ENCODE measurements at places on chromosomes 4 and X.

GRCh38 chr4:4645743-4646142 is 103.9 kb upstream of the STX18 start:
- DNase-seq: no peak

GRCh38 chr4:54843106-54843505 is 185.3 kb downstream of the KIT start:
- DNase-seq: no peak

- DNase-seq: no peak
Observed at GRCh38 chrX:53075011-53075410, 7.2 kb upstream of the TSPYL2 start.

- no peak for DNase-seq
Observed at GRCh38 chr4:187929024-187929423, 66.5 kb upstream of the ZFP42 start.

DNA sequence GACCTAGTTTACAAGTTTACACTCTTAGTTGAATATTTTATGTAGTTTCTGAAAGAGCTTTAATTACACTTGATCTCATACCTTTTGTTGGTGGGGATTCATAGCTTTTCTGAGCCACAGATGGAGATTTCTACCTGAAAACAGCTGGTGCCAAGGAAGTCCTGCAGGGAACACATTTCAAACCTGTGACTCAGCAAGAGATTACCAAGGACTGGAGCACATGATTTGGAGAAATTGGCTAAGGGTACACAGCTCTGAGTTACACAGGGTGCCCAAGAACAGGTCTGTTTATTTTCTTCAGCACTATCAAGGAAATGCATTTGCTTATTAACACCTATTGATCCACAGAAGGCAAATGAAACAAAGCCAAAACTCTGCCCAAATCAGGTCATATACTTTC is 691.5 kb downstream of the KCTD8 start:
- DNase-seq: no peak

DNA sequence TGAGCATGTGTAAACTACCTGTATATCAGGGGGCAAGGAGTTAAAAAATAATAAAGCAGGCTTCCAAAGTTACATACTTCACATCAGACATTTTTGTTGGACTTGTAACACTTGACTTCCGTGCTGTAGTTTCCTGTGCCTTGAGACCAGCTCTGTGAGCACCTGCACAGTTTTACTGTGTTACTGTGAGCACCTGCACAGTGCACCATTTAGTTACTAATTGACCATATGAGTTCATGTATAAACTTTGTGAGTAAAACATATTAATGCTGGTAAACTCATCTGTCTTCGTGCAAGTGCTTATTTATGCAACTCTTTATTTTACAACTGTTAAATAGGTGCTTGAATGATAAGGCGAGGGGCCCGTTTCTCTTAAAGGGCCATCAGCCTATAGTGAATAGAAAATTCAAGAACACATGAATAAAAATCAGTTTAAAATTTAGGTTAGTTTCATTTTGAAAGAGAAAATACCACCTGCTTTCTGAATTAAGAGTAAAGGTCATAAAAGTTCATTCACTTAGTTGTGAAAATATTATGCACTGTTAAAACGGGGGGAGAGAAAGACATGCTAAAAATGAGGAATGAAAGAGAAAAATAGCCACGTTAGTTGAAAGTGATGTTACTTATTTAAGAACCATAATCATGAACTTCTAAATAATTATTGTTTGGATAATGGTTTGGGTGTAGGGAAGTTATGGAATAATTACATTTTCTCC is 42.4 kb downstream of the USP9X start:
- no peak for DNase-seq

GRCh38 chrX:20229155-20229554 is 37.6 kb downstream of the RPS6KA3 start:
- DNase-seq: no peak
